ENCODE measurements at places on chromosomes 7 and 10.

GRCh38 chr7:39644170-39644569 lies 20.8 kb downstream of the RALA start:
- no peak for DNase-seq

GRCh38 chr7:124764847-124765400 lies 668 bp downstream of the GPR37 start:
- DNase-seq = no peak

DNA sequence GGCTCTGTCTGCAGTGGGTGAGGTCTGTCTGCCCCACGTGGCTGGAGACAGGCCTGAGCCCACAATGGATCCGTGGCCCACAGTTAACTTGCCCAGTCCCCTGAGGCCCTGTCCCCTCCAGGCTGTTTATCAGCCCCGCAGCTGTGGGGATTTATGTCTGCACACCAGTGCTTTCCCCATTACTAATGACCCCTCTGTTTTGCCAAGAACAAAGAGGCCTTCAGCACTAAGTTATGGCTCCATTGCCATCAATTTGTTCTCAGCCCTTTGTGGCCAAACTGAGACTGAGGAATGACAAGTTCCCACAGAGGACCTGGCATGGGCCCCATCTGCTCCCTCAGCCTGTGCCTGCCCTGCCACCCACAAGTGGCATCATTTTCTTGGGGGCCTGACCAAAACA lies 138.2 kb downstream of the C10orf105 start:
- DNase-seq = no peak

DNA sequence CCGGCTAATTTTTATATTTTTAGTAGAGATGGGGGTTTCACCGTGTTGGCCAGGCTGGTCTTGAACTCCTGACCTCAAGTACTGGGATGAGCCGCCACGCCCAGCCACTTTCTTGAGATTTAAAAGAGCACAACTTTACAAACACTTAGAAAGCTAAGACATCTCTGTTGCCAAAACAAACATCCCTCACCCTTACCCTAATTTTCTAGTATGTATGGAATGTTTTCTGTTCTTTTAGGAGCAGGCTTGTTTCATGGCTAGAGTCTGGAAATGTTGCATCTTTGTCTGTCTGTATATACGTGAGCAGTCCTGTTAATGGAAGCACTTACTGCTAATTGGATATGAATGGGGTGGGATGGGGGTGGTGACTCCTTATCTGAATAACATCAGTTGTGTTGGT lies 2.9 kb downstream of the OLAH start:
- DNase-seq = no peak

DNA sequence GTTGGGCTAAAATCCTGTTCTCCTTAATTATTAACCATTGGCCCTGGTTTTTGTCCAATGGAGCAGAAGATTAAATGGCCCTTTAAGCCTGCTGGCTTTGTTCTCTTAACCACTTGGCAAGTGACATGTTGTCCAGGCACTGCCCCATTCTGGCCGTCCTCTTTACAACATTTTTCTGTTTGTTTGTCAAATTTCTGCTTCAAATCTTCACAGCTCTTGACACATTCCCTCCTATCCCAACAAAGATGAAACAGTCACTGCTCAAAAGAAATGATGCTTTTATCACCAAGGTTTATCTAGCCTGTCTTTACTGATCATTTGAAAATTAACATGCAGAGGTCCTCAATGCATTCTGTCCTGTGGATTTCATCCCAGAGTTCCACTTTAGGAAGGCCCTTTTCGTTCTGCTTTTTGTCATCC lies 700.4 kb downstream of the KCNMA1 start:
- DNase-seq = no peak

DNA sequence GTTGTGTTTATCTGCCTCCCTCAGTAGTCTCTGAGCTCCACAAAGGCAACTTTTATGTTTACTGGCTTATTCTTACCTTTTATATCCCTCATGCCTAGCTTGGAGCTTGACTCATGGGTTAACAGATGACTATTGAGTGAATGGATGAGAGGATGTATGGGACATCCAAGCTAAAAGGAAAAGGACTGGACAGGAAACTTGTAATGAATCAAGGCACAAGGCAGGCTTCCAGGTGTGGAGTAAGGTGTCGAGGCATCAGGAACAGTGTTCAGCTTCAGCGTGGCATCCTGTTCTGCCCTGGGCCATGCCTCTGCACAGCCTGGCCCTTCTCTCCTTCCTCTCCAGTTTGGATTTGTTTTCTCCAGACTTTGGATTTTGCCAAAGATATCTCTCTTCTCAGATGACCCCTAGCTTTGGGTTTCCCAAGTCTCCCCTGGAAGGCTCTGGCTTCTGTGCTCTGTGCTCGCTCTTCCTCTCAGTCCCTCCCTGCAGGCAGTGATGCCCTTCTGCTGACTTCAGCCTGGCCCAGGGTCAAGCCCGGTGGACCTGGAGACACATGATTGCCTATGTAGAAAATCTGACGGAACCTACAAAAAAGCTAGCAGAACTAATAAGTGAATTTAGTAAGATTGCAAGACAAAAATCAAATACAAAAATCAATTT lies 367.3 kb downstream of the CXCL12 start:
- DNase-seq = no peak

DNA sequence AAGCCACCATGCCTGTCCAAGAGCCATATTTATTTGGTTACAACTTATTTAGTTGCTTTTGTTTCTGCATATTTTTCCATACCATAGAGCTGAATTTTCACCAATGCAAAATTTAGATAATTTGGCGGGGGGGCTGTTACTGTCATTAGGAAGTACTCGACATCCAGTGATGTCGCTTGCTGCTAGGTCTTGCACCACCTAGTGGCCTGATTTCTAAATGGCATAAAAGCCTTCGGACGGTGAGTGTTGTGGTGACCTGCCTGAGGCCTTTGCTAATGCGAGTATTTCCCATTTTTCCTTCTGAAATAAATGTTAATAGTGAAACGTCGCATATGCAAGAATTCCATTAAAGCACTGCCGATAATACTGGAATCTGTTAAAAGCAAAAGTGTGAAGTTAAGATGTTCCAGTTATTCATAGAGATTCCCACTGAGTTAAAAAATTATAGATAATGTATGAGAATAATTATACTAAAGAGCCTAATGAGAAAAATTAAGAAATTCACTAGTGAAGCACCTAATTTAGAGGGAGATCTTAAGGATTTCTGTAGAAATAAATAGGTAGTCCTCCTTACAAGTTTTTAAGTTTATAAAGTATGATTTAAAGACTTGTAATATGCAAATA lies 86.1 kb upstream of the DNAJB6 start:
- peak; percentile 56 for DNase-seq

DNA sequence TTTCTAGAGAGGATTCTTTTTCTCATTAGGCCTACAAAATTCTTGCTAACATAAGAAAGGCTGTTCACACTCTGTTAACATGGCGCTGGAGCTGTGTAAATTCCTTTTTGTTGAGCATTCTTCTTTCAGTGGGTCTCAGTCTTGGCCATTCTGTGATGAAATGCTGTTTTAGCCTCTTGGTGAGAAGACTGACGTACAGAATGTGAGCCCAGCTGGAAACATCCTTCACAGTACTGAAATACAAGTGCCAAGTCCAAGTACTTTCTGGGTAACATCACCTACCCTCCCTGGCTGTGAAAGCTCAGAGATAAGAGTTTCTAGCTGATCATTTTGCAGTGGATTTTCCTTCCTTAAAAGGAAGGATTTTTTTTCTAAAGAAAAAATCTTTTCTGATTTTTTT lies 231.8 kb downstream of the AHR start:
- no peak for DNase-seq

GRCh38 chr7:91034459-91035368 lies 229.5 kb upstream of the FZD1 start:
- no peak for DNase-seq

- no peak for DNase-seq
Measured at GRCh38 chr10:89215511-89215910, 8.4 kb upstream of the CH25H start.

DNA sequence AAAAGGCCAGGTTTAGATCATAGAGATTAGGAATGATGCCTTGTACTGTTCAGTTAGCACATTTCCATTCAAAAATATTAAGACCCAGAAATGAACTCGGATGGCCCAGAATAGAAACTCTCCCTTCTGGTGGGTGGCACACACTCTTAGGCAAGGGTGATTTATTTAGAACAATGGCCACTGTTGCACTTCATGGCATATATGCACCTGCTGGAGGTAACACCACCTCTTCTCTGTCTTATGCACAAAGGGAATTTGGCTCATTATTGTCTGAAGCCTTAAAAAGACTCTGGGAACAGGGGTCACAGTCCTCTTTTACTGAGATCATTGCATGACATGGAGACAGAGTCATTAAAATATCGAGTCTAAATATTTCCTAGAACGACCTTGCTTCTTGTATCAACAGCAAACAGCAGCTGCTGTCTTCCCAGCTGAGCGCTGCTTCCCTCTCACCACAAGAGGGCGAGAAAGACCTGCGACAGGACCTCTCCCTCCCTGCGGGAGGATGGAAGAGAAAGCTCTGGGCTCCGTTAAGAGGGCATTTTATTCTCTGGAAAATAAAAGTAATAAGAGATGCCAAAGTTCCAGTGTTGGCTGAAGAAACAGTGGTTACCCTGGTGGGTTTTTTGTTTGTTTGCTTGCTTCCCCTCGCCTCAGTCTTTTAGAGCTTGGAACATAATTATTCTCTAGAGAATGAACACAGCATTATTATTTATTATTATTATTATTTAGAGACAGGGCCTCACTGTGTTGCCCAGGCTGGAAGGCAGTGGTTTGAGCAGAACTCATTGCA lies 13.5 kb upstream of the BAMBI start:
- peak; percentile 69 for DNase-seq

GRCh38 chr7:94045581-94045980 lies 41.4 kb upstream of the BET1 start:
- DNase-seq = peak; percentile 62

DNA sequence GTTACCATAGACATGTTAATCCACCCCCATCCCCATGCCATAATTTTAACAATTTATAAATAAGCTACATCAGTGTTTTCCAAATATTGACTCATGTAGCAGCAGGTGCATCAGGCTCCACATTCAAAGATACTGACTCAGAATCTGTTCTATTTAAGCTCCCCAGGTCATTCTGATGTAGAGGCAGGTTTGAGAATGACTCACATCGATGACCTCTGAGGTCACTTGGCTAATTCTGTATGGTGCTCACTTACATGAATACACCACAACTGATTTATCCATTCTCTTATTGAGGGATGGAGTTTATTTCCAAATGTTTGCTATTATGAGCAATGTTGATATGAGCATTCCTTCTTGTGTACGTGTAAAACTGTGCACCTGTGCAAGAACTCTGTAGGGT lies 1159.0 kb downstream of the TYW1 start:
- no peak for DNase-seq

- DNase-seq = no peak
Measured at GRCh38 chr10:60289800-60290199, 99.9 kb downstream of the ANK3 start.

- peak; percentile 36 for DNase-seq
Measured at GRCh38 chr10:101467286-101467770, 113.4 kb downstream of the BTRC start.

DNA sequence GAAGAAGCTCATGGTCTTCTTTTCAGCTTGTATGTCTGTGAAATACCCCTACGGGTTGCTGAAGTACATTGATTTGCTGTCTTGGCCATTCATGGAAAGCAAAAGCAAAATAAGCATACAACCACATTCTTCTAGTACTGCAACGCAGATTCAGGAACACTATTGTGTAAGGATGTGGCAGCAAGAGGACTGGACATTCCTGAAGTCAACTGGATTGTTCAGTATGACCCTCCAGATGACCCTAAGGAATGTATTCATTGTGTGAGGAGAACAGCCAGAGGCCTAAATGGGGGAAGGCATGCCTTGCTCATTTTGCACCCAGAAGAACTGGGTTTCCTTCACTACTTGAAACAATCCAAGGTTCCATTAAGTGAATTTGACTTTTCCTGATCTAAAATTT lies 133.4 kb upstream of the ANKRD1 start:
- DNase-seq = no peak

DNA sequence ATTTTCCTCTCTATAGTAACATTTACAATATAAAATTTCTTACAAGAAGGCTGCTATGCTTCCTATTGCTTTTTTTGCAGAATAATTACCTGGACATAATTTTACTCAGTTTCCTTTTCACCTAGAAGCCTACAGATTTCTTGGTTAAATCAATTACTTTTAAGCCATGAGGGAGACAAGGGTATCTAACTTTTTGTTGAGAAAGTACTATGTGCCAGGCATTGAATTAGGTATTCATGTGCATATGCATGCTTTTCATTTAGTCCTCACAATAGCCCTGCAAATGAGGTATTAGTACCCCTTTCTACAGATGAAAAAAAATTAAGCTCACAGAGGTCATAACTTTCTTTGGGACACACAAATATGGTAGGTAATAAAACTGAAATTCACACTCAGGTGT lies 16.4 kb downstream of the PCGF6 start:
- no peak for DNase-seq

DNA sequence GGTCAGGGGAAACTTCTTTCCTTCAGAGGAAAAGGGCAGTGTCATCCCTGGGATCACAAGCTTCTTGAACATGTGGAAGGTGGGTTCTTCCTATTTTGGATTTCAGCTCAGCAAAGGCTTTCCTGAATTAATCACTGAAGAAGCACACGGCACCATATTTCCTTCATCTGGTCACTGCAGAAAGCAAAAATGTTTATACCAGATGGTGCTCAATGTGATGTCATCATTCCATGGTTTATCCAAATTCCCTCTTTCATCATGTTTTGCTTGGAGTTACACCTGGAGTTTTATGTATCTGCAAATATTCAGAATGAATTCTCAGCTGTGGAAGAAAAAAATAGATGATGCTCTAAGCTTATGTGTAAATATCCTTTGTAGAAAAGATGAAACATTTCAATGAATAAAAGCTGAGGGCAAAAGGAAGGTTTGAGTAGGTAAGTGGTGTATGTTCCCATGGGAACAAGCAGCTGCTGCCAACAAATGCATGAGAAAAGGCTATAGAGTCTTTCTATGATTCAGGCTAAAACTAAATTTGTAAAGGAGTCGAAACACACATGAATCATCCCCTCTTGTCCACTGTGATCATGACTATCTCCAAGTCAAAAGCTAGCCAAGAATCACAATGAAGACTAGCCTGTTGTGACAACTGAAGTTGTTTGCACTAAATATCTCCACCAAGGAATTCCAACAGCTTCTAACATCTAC lies 26.9 kb upstream of the BPGM start:
- DNase-seq = no peak

DNA sequence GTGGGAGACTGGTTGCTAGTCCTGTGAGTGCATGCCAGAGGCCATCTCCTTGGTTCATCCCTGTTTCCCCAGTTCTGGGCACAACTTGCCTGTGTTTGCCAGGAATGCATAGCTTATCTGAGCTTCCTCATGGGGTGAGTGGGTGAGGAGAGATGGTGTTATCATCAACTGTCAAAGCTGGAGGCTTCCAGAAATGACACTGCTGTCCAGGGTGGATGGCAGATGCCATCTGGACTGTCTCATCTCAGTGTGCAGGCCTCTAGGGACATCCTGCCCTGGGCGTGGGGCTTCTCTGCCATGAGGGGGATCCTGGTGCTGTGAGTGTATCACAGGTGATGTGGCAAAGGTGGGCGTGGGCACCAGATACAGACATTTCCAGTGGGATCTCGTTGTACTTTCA lies 328.6 kb downstream of the DPP6 start:
- DNase-seq = no peak

DNA sequence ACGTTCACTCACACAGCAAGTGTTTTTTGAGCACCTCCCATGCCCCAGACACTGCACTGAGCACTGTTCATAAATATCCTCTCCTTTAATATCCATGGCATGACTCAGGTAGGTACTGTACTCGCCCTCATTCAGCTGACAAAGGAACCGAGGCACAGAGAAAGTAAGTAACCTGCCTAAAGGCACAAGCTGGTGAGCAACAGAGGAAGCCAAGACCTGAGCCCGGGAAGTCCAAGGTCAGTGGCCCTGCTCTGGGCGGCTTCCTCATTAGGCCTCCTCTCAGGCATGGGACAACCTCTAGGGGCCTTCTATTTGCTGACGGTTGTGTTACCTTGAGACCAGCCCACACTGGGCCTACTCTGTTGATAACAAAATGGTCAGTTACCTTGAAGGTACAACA lies 45.1 kb upstream of the EZH2 start:
- no peak for DNase-seq

Data from CD14-positive monocyte (primary cell).